Hematopoietic multipotent progenitor cell treated with erythropoietin and hydrocortisone succinate and interleukin-3 and kit ligand, for 6 days (in vitro differentiated cells): ENCODE measurements at places on chromosomes 2 and 18.

- DNase-seq: no peak
Observed at GRCh38 chr2:135783439-135783838, 41.8 kb downstream of the UBXN4 start.

DNA sequence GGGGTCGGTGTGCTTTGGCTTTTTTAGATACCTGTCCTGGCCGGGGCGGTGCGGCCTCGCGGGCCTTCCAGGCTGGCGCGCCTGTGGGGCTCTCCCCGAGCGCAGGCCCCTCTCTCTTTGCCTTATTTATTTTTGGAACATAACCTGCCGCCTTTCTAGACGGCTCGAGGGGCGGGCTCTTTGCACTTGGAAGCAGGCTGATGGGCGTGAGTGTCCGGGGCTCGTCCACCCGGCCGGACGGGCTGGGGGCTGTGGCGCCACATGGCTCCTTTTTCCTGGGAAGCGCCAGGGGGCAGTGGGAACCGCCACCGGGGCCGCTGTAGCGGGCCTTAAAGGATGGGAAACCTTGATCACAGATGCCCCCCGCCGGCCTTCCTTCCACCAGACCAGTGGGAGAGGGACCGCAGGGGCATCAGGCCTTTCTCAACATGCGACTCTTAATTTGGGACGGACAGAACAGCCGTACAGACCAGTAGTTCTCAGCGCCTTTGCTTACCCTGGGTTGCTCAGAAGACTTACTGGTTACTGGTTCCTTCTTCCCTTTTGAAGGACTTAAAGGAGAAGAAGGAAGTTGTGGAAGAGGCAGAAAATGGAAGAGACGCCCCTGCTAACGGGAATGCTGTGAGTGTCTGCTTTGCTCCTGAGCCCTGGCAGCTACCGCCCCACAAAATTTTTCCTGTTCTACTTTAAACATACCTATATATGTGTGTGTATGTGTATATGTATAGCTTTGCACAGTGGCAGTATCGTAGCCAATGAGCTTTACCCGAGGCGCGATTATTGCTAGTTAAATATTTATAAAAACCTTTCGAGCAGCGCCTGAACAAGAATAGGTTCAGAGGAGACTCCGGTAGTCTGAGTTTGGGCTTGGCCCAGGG lies 2.7 kb downstream of the PTMA start:
- DNase-seq: peak; percentile 55

DNA sequence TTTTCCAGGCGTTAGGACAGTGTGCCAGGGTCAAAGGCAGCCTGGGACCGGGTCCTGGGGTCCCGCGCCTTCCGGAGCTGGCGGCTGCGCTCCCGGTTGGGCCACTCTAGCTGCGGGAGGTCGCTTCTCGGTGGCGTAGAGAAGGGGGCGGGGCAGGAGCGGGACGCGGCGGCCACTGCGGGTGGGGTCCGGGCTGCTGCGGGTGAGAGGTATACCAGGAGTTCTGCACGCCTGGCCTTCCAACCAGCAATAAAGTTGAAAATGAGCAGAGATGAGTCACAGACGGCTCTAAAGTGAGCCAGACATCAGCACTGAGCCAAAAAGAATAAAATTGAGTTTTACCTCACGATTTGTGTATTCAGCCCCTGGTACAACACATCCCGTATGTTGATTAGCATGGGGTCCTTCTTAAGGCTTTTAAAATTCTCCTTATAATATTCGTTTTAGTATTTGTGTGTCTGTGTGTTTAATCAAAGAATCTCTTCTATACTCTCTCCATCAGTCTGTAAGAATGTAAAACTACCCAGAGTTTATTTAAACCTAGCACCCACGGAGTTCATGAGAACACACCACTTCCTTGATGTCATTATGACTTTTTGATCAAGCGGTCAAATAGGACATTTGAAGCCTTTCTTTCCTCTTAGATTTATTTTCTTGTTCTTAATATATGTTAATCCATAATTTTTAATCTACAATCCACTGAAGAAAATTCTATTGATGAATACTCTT lies at the start of gene C1GALT1C1L:
TSS of gene C1GALT1C1L (minus strand) at position 108 of the 729 bp plus-strand sequence. CDS start at position 1, 107 bp downstream.
- peak; percentile 54 for DNase-seq

DNA sequence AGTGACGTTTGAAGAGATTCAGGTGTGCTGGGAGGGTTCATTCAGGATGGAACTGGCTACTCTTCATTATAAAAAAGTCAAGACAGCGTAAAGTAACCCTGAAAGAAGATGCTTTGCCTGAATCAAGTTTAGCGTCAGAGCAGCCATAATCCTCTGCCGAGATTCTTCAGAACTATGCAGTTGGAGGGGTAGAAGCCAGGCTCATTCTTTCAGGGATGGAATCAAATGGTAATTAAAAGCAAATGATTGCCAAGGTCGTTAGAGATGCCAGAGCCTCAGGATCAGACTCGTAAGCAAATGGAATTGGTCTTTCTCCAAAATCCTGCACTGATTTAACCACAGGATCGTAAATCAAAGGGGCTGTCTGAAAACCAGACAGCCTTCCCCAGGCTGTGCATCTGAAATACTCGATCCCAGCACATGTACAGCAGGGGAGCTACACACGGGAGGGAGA lies 21.9 kb downstream of the APCDD1 start:
- no peak for DNase-seq

- peak; percentile 3 for DNase-seq
Observed at GRCh38 chr18:1308686-1309085, 404.0 kb downstream of the ADCYAP1 start.

GRCh38 chr2:128306081-128306930 lies 12.4 kb downstream of the HS6ST1 start:
- DNase-seq: no peak

GRCh38 chr18:23703057-23703986 lies 14.1 kb downstream of the LAMA3 start:
- peak; percentile 77 for DNase-seq

- DNase-seq: no peak
Observed at GRCh38 chr18:77061281-77061945, 71.2 kb downstream of the MBP start.

GRCh38 chr2:238636269-238637073 lies 209.7 kb downstream of the ASB1 start:
- no peak for DNase-seq

DNA sequence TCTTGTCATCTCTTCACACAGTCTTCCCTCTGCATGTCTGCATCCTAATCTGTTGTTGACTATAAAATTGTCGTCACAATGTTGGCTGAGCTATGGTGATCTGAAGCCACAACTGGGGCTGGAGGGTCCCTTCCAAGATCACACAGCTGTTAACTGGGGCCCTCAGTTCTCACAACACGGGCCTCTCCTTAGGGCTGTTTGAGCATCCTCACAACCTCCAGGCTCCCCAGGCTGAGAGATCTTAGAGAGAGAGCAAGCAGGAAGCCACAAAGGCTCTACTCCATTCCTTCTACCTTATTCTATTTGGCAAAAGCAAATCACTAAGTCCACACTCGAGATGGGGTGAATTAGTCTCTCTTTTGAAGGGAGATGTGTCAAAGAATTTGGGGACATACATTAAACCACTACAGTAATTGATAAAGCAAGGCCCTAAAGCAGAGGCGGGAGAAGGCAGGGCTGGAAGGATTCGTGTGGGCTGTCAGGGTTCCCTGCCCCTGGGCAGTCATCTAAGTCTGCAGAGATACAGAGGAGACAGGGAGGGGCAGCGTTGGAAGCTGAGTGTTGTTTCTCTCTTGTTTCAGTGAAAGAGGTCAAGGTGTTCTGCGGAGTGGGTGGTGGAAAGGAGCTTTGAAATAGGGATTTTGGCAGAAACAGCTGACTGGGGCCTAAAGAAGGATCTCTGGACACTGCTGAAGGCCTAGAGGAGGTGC lies 15.9 kb downstream of the MYO7B start:
- DNase-seq: no peak

- peak; percentile 2 for DNase-seq
Observed at GRCh38 chr2:55985406-55985805, 61.8 kb upstream of the EFEMP1 start.

- DNase-seq: no peak
Observed at GRCh38 chr2:20282916-20283592, 58.1 kb upstream of the SDC1 start.

DNA sequence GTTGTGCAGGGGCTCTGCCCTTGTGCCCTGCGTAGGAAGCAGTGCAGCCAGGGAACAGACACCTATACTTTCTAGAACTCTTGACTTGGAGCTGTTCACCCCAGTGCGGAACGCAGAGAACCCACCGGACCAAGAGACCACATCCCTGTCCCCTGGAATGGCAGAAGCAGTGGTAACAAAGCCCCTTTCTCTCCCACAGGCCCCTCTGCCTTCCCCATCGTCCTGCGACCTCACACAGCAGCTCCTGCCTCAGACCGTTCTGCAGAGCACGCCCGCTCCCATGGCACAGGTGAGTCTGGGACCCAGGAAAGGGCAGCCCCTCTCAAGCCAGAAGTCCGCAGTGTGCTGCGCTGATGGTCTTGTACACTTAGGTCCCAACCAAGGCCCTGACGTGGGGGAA lies 24.6 kb upstream of the RPL31 start:
- DNase-seq: no peak

DNA sequence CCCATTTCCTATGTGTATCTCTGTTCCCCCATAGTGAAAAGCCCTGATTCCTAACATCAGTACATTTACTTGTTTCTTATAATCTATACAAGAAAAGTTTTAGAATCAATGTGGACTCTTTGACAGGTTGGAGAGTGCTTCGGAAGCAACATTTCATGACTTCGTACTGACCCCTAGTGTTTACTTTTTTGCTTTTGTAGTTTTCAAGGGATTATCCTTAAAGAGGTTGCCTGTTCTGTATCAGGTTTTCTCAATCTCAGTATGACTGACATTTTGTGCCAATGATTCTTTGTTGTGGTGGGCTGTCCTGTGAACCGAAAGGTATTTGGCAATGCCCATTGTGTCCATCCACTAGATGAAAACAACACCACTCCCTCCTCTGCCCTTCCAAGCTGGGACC lies 43.3 kb upstream of the SERPINB2 start:
- DNase-seq: peak; percentile 65

DNA sequence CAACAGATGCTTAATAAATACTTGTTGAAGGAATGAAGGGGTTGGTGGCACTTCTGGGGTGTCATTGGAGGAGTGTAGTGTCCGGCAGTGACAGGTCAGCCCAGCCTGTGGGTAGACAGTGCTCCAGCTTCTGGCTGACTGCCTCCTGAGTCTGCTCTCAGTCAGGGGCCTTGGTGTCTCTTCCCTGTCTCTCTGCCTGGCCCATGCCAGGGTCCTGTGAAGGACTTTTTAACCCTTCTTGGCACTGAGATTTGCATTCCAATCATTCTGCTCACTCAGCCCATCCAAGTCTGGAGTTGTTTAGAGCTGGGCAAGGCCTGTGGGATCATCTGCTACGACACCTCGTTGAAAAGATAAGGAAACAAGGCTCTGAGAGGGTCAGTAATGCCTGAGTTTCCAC lies 1.4 kb upstream of the KCNK3 start:
- DNase-seq: no peak

- no peak for DNase-seq
Observed at GRCh38 chr2:25453199-25453905, 111.6 kb upstream of the DNMT3A start.

DNA sequence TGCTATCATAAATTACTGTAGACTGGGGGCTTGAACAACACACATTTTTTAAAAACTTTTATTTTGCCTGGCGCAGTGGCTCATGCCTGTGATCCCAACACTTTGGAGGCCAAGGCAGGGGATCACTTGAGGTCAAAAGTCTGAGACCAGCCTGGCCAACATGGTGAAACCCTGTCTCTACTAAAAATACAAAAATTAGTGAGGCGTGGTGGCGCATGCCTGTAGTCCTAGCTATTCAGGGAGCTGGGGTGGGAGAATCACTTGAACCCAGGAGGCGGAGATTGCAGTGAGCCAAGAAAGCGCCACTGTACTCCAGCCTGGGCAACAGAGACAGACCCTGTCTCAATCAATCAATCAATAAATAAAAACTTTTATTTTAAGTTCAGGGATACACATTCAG lies 9.1 kb downstream of the KCNK3 start:
- DNase-seq: no peak

GRCh38 chr2:172704072-172704936 lies 31.3 kb upstream of the RAPGEF4 start:
- DNase-seq: peak; percentile 66

GRCh38 chr2:190210471-190210870 lies 109.2 kb downstream of the HIBCH start:
- no peak for DNase-seq

DNA sequence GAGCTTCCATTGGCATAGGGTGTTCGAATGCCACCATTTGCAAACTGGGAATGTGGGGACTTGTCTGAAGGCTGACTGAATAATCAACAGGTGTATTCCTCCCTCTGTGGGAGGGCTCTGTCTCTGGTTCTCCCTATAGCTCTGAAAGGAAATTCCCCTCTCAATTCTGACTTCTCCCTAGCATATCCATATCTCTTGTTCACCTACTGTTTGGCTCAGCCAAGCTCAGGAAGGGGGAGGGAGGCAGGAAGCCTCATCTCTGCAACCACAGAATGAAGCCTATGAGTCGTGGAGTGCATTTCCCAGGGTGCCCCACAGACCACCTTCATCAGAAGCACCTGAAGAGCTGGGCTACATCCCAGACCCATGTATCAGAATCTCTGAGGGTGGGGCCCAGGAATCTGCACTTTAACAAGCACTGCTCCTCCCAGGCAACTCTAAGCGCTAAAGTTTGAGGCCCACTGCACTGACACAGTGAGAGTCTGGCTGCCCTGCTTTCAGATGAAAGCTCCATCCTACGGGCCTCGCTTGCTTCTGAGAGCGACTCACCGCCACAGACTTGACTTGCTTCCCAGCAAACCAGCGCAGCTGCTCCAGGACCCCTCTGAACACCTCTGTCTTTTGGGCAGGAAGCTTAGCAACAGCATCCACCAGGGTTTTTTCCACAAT lies 32.0 kb downstream of the XDH start:
- DNase-seq: no peak

GRCh38 chr18:3595369-3596273 lies 145.6 kb downstream of the TGIF1 start:
- DNase-seq: peak; percentile 72

DNA sequence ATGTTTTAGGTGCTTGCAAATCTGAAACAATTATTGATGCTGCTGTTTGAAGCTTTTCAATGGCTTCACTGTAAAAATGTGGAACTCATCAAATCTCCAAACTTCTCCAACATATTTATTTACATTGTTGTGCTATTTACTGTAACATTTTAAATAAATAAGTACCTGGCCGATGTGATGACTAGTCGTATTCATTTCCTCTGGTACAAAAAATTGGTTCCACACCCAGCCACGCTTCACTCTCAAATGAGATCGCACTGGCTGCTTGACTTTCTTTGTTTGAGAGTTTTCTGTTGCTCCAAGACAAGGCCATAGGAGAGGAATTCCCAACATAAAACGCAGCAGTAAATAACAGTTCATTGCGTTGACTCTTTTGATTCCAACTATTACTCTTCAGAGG lies 32.0 kb downstream of the CDH19 start:
- no peak for DNase-seq

DNA sequence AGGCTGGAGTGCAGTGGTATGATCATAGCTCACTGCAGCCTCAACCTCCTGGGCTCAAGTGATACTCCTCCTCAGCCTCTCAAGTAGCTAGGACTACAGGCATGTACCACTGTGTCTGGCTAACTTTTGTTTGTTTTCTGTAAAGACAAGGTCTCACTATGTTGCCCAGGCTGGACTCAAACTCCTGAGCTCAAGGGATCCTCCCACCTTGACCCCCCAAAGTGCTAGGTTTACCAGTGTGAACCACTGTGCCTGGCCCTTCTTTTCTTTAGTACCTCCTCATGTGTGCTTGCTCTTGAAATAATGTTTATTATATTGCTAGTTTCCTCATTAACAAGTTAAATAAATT lies 19.0 kb upstream of the COBLL1 start:
- no peak for DNase-seq

GRCh38 chr2:45755585-45756335 lies 104.3 kb downstream of the PRKCE start:
- no peak for DNase-seq

- no peak for DNase-seq
Observed at GRCh38 chr2:63539416-63540162, 48.7 kb downstream of the WDPCP start.

GRCh38 chr2:101208830-101209229 lies 43.9 kb upstream of the CNOT11 start:
- DNase-seq: no peak
